Frontal cortex (tissue), 4 donors: ENCODE measurements at places on chromosomes 7 and 10.

- peak; percentile 93 for DNase-seq
Measured at GRCh38 chr10:100998991-100999741, 442 bp upstream of the LZTS2 start.

DNA sequence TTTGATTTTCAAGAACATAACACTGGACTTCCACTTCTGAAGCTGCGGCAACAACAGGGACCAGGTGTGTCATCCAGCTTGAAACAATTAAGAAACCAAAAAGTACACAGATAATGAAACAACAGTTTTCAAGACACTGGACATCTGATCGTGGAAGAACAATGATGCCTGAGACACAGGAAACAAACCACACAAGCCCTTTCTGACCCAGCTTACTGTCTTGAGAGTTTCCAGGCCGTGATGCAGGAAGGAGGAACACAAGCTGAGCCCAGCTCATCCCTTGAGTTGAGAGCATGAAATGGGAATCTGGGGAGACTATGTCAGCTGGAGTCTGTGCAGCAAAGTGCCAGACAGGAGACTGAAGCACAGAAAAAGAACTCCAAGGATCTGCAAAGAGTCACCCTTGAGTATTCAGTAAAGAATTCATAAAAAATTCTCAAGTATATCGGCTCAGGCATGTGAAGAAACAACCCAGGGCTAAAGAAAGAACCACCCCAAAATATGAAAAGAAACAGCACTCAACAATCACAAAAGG lies 91.6 kb downstream of the RNF32 start:
- DNase-seq, result no peak

GRCh38 chr10:125565046-125565445 lies 117.9 kb downstream of the TEX36 start:
- no peak for DNase-seq

- DNase-seq, result no peak
Measured at GRCh38 chr10:108384378-108384777, 1219.9 kb upstream of the SORCS1 start.

GRCh38 chr10:42960991-42961795 lies 115.7 kb upstream of the RET start:
- DNase-seq, result no peak

GRCh38 chr10:22334414-22335172 lies 10.7 kb upstream of the SPAG6 start:
- DNase-seq, result no peak

- no peak for DNase-seq
Measured at GRCh38 chr7:40303996-40304395, 169.2 kb downstream of the SUGCT start.

- DNase-seq, result peak; percentile 14
Measured at GRCh38 chr10:94129393-94130130, 135.8 kb downstream of the PLCE1 start.

DNA sequence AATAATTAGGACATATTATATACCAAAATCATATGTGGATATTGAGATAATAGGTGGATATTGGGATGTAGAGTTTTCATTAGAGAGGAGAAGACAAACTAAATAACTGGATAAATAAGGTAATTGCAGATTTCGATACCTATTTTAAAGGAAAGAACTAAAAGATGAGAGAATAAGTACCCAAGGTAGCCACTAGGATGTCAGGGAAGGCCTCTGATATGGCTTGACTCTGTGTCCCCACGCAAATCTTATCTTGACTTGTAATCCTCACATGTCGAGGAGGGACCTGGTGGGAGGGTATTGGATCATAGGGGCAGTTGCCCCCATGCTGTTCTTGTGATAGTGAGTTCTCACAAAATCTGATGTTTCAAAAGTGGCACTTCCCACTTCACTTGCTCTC lies 44.7 kb upstream of the TMEM229A start:
- no peak for DNase-seq

DNA sequence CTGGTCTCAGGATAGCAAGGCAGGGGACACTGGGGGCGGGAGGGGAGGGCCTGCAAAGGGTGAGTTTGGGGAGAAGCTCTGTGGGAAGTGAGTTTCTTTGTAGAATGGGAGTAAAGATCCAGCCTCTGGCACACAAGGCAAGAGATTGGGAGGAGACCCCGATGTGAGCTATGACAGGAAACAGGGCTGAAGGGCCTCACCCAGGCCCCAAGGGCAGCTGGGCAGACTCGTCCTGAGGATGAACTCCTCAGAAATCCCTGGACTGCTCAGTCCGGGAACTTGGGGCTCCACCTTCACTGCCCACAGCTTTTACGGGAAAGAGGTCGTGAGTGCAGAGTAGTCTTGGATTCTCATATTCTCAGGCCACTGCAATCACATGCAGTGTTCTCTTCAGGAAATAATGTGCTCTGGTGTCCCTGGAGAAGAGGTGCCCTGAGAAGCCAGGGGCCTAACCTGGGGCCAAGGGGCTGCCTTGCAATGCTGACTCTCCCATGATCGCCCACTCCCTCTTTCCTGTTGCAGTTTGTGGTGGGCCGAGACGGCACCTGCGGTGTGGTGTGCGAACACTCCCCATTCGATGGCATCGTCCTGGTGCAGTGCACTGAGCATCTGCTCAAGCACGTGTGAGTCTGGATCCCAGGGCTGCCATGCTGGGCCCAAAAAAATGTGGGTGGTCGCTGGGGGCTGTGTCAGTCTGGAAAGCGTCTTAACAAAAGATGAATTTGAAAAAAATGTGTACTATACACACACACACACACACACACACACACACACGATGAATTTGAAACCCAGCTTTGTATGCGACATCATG lies 31.3 kb upstream of the C10orf53 start:
- no peak for DNase-seq

DNA sequence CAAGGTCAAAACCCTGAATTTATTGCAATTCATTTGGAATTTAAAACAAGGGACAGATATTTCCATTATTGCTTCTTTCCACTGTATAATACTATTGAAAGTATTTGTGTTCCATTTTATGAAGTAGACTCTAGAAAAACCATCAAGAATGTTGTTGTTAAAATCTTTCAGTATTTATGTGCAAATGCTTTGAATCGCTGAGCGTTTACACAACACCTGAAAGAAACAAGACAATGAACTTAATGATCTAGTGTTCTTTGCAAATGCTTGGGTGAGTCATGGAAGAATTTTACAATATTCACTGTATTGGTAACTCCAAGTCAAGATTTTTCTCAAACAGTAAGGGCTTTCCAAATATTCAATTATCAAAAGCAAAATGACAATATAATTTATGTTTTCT lies 97.1 kb downstream of the VIPR2 start:
- no peak for DNase-seq

GRCh38 chr10:2414039-2414438 lies 653.3 kb upstream of the PFKP start:
- DNase-seq, result no peak

GRCh38 chr7:23893176-23893941 lies 183.3 kb downstream of the STK31 start:
- DNase-seq, result no peak

DNA sequence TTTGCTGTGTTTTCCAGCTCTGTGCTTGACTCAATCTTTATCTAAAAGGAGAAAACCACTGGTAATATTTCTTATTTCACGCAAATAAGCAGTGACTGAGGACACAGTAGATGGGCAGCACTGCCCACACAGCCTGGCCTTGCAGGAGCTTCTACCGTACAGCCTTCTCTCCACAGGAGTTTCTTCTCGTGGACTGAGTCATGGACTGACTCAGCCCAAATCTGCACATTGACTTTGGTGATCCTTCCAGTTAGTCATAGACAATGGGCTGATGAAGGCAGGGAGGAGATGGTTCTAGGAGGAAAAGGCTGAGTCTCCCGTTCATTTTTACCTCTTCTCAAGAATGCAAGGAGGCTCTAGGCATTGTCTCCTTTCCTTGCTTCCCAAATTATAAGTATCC lies 200.7 kb downstream of the RAPGEF5 start:
- DNase-seq, result peak; percentile 10

- no peak for DNase-seq
Measured at GRCh38 chr7:117530390-117530789, 50.6 kb downstream of the CFTR start.

- no peak for DNase-seq
Measured at GRCh38 chr10:2282202-2282601, 544.9 kb upstream of the ADARB2 start.

- DNase-seq, result no peak
Measured at GRCh38 chr10:28840971-28841370, 163.7 kb downstream of the BAMBI start.

GRCh38 chr7:95011146-95011928 lies 103.9 kb downstream of the PPP1R9A start:
- DNase-seq, result no peak
